Stimulated activated CD8-positive, alpha-beta memory T cell treated with anti-CD3 and anti-CD28 coated beads, Interleukin-15, amount 100 ng/mL, for 48 hours (primary cell): ENCODE measurements at places on chromosomes 16 and 17.

- no peak for DNase-seq
These were observed 9.0 kb downstream of the PITPNA start for GRCh38 chr17:1553354-1554266.

- no peak for DNase-seq
These were observed 14.6 kb downstream of the SLC13A2 start for GRCh38 chr17:28487881-28488532.

- no peak for DNase-seq
These were observed 172.0 kb upstream of the CHMP6 start for GRCh38 chr17:80819422-80820164.

DNA sequence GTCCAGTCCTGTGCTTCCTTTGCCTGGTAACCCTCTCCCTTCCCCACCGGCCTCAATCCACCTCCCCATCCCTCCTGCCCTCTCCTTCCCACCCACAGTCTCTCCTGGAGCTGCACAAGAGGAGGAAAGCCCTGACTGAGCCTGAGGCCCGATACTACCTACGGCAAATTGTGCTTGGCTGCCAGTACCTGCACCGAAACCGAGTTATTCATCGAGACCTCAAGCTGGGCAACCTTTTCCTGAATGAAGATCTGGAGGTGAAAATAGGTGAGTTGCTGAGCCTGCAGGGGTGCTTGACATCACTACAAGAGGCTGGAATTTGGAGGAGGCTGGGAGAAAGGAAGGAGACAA is 1.3 kb downstream of the PLK1 start:
- DNase-seq, result no peak

GRCh38 chr16:48629531-48629930 is 19.6 kb upstream of the N4BP1 start:
- no peak for DNase-seq
